ENCODE measurements at places on chromosomes 13 and 19.

- no peak for DNase-seq
Observed at GRCh38 chr13:94858856-94859255, 146.5 kb upstream of the SOX21 start.

- DNase-seq, result no peak
Observed at GRCh38 chr13:100673376-100673712, 1.3 kb downstream of the TMTC4 start.

GRCh38 chr19:52227196-52227940 is 37.5 kb downstream of the PPP2R1A start:
- DNase-seq, result no peak

DNA sequence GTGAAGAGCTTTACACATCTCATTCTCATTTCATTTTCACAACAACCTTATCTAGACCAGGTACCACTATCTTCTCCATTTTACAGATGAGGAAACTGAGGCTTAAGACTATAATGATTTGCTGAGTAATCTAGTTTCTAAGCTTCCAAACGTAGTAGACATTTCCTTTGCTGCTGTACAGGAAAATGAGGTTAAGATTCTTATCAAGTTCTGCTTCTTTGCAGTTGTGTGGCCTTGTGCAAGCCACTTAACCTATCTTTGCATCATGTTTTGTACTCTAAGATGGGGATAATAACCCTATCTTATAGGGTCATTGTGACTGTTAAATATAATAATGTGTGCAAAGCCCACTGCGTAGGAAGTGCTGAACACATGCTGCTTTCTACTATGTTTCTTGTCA is 307.9 kb downstream of the HS6ST3 start:
- DNase-seq, result no peak

DNA sequence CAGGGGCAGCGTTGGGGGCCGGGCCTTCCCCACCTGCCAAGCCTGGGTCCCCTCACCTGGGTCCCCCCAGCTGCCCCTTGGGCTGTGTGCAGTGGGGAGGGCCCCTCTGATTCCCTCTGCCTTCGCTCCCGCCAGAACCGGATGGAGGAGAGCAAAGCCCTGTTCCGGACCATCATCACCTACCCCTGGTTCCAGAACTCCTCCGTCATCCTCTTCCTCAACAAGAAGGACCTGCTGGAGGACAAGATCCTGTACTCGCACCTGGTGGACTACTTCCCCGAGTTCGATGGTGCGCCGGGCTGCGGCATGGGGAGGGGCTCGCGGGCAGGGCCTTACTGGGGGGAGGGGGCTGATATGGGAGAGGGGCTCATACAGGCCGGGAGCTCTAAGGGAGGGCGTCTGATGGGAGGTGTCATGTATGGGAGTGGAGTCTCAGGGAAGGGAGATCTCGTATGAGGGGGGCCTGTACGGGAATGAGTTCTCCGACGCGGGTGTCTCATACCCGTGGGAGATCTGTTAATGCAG is 16.7 kb upstream of the GNA15 start:
- DNase-seq, result no peak

- DNase-seq, result no peak
Observed at GRCh38 chr13:46386392-46387063, 524 bp downstream of the RUBCNL start.

GRCh38 chr19:18660051-18660910 is 23.2 kb upstream of the CRTC1 start:
- DNase-seq, result no peak

DNA sequence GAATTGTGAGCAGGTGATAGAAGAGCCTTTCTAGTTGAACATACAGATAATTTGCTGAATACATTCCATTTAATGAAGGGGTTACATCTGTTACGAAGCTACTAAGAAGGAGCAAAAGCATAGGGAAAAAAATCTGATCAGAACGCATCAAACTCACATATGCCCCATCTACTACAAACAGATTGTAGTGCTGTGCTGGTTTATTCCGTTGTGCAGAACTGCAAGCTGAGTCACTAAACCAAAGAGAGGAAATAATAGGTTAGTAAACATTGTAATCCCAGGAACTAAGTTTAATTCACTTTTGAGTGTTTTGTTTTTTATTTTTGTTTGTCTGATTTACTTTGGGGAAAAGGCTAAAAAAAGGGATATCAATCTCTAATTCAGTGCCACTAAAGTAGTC is 136.3 kb downstream of the CDK8 start:
- no peak for DNase-seq

- no peak for DNase-seq
Observed at GRCh38 chr13:21071015-21071414, 9.6 kb upstream of the LATS2 start.

DNA sequence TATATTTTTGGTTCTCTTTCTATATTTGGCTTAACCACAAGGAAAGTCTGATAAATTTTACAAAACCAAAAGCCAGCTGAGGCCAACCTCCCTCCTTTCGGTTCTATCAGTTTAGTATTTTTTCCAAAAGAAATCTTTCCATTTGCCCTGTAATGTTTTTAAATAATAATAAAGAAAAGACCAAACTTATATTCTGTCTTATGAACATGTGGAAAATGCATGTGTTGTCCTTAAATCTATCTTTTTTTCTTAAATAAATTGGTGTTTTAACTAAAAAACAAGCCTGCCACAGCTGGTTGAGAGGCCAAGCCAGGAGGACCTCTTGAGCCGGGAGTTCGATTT is 113.6 kb downstream of the SACS start:
- DNase-seq, result no peak

GRCh38 chr13:23922005-23922932 is 25.0 kb upstream of the C1QTNF9B start:
- DNase-seq, result no peak

- no peak for DNase-seq
Observed at GRCh38 chr13:31930490-31930889, 101.1 kb upstream of the FRY start.

- no peak for DNase-seq
Observed at GRCh38 chr19:58381460-58382212, 806 bp upstream of the ZNF837 start.

DNA sequence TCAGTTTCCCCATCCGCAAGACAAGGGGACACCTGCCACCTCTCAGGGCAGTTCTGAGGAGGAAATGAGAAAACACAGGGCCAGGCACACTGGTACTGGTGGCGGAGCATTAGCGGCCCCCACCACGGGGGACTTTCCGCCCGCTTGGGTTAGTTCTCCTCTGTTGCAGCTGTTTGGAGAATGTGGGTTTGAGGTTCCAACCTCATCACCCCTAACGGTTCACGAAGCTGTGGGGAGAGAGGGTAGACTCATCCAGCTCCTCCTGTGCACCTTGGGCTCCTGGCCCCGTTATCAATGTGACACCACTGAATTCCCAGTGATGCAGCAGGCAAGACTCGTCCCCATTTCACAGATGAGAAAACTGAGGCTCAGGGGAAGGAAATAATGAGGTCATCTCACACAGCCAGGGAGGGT is 10.3 kb downstream of the PTPRS start:
- DNase-seq, result no peak

DNA sequence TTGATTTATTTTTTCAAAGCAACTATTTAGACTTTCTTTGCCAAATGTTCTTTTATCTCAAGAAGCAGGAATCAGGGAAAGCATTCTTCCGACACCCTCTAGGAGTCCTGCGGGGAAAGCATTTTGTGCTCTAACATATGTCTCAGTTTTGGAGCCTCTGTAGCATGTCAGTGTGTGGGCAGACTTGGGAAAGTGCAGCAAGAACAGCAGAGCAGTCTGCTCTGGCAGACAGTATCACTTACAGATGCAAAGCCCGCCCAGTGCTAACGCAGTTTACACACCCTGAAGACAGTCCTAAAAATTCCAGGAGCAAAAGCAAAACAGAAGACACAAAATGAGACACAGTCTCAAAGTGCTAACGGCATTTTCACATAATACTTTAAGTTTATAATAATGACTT is 393.5 kb downstream of the KLF12 start:
- DNase-seq, result no peak

DNA sequence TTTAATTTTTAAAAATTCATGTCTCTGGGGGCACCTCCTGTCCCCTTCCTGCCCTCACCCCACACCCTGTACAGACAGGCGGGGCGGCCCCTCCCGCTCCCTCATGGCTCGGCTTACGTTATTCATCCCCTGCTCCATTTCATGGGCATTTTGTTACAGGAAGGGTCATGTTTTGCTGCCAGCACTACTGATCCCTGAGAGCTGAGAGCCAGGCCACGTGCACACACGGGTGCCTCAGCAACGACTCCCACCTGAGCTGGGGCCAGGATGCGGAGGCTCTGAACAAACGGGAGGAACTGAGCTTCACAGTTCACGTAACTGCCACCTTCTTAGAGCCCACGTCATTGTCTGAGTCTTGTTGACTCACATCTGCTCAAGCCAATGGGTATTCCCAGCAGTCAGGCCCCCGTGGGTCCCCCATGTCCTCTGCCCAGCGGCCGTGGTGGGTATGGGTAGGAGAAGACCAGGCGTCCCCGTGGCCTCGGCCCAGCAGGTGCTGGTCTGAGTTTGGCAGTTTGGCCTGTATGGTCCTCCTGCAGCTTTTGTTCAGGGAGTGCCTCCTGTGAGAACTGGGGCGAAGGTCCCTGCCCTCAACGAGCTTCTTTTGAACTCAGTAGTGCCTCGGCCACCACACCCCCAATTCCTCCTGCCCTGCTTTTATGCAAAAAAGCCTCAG is 16.4 kb upstream of the TMEM255B start:
- DNase-seq, result no peak

GRCh38 chr13:98959291-98959690 is 18.6 kb downstream of the DOCK9 start:
- DNase-seq, result no peak

GRCh38 chr13:20128459-20128931 is 32.4 kb downstream of the GJA3 start:
- no peak for DNase-seq

GRCh38 chr19:55246462-55247451 is 12.1 kb downstream of the PPP6R1 start:
- no peak for DNase-seq

Measured in stimulated activated CD8-positive, alpha-beta memory T cell treated with anti-CD3 and anti-CD28 coated beads, Interleukin-7, amount 100 ng/mL, for 48 hours (primary cell).